Stimulated activated CD4-positive, alpha-beta T cell treated with anti-CD3 and anti-CD28 coated beads, Interleukin-15, amount 100 ng/mL, for 24 hours (primary cell): ENCODE measurements at places on chromosomes 7 and 10.

DNA sequence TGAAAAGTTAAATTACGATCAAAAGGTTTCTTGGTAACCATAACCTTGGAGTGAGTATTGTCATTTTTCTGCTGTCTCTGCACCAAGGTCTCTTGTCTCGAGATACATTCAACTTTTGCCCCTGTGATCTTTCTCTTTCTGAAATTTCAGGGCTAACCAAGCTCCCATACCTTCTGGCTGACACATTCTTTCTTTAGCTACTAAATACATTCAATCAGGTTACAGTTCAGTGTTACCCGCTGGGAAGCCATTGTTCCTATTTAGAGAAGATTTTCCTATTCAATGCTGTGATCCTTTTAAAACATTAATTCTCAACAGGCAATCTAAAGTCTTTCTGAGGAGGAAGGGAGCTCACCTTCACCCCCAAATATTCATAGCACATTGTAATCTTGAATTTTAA is 22.9 kb upstream of the DMTF1 start:
- DNase-seq, result no peak

DNA sequence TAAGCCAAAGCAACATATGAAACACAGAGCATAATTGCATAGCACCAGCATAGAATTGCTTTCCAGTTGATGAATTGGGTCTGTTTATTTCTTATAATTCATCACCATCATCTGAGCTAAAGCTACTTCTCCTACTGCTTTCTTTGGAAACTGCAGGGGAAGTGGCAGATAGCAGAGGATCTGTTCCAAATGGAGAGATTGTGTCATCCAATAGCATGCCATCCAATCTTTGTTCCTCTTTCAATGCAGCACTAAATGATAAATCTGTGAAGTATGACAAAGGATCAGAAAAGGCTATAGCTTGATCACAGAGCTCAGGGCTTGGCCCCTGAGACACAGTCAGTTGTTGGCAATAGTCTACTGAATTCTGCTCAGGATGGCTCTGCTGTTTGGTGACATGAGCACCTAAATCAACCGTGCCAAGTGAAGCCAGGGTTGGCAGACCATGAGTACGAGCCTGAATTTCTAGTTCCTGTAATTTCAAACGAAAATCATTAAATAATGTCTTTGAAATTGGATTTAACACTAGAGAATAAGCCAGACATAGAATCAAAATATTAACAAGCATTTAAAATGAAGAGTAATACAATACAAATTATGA is 90.0 kb downstream of the TFEC start:
- DNase-seq, result no peak

- no peak for DNase-seq
Observed at GRCh38 chr7:91013078-91013477, 251.2 kb upstream of the FZD1 start.

GRCh38 chr10:118412132-118412760 is 70.1 kb upstream of the FAM204A start:
- no peak for DNase-seq

- no peak for DNase-seq
Observed at GRCh38 chr7:15478401-15478800, 83.4 kb downstream of the AGMO start.

DNA sequence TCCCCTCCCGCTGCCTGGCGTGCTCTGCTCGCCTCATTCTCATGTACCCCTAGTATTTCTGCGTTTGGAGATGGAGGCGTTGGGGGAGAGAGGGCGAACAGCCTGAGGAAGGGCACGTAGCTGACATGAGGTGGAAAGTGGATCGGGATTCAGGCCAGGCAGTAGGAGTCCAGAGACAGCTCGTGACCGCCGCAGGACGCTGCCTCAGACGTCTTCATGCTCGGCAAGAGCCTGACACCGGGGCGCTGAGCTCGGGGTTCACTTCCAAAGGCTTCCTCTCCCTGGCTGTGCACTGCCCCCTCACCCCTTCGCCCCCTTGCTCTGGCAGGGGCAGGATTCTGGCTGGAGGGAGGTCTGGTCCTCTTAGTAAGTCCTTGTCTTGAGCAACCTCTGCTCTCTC is 374.4 kb upstream of the MKI67 start:
- DNase-seq, result no peak

- DNase-seq, result no peak
Observed at GRCh38 chr10:71797533-71798307, 24.4 kb upstream of the VSIR start.

GRCh38 chr10:127702271-127702670 is 34.7 kb upstream of the FOXI2 start:
- no peak for DNase-seq
